CD4-positive, alpha-beta memory T cell (primary cell): ENCODE measurements at places on chromosomes 6 and 20.

DNA sequence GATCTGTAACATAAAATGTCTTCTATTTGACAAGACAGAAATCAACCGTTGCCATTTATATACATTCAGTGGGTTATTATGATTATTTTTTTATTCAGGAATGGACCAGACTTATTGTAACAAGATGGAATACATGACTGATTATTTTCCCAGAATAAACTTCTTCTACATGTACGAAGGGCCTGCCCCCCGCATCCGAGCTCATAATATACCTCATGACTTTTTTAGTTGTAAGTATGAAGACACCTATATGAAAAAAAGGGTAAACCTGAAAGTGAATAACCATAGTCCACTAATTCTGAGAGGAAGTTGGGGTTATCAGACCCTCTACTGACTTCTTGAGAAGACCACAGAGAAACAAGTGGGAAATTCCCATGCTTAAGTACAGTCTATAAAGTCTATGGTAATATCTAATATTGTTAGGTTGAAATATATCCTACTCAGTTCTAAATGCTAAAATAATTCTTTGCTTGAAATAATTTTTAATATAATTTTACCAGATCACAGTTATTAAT lies 15.9 kb downstream of the OR2A4 start:
- H3K4me3 ChIP-seq = no peak overlapping the region
- DNase-seq = no peak
- H3K36me3 ChIP-seq = no peaks in the 10 kb centered on the region
- no peaks in the 10 kb centered on the region for H3K27me3 ChIP-seq
- no peak overlapping the region for H3K27ac ChIP-seq

DNA sequence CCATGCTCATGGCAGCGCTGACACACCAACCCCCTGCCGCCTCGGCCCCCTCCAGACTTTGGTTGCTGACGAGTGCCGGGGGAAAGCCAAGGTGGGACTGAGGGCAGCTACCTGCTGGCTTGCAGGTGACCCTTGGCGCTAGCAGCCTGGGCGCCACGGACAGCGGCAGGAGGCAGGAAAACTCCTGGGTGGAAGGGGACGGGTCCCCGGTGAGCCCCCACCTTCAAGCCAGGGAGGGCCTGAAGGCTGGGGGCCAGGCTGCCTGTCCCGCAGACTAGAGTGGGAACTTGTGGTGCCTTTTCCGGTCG lies 226.7 kb downstream of the OTOR start:
- H3K36me3 ChIP-seq = no peaks in the 10 kb centered on the region
- no peak overlapping the region for H3K4me3 ChIP-seq
- H3K27me3 ChIP-seq = no peaks in the 10 kb centered on the region
- no peak for DNase-seq

GRCh38 chr20:37687478-37687805 lies 6.4 kb upstream of the CTNNBL1 start:
- no peak for DNase-seq
- H3K36me3 ChIP-seq = no peaks in the 10 kb centered on the region
- H3K27ac ChIP-seq = no peak overlapping the region

DNA sequence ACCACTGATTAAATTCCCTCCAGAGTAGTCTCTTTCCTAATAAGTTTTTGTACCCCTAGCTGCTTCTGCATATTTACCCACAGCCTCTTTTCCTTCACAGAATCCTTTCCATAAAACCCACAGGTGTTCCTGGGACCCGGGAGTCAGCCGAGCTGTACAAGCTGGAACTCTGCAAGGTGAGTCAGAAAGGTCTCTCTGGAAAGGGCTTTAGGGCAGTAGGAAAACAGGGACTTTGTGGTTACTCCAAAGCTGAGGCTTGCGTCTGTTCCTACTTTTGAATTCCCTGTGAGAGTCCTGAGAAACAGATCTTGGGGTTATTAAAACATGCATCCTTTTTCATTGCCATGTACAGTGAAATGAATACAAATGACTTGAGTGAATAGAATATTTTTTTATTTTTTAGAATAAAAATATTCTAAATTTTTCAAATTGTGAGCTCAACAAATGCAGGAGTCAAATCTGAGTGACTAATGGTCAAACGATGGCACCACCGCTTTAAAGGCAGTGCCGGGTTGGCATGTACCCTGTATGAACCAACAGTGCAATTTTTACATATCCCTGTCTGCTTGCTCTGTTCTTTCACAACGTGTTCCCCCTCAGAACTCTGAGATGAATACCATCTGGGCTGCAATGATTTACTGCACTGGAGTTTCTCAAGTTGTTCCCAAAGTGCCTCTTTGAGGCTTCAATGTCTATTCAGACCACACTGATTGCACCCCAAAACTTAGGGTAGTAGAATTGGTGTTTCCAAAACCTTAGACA lies 78.4 kb downstream of the GFRAL start:
- no peaks in the 10 kb centered on the region for H3K27me3 ChIP-seq
- DNase-seq = no peak
- H3K36me3 ChIP-seq = no peaks in the 10 kb centered on the region
- no peak overlapping the region for H3K4me3 ChIP-seq
- no peaks in the 10 kb centered on the region for H3K4me1 ChIP-seq
